ENCODE measurements at places on chromosomes 12 and 14.

DNA sequence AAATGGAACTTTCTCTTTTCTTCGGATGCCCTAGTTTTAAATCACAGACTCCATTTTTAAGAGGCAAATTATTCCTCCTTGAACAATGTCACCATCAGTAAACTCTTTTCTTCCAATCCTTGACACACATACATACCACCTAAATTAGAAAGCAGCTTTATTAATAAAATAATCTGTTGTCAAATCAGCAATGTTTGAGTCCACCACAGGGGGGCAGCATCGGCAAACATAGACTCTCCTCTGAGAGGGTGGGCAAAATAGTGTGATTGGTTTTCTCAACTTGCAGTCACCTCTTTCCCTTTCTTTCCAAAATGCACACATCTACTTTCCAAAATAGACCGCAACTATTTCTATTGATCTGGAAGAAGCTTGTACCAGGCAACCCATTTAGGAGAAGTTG, 438.4 kb upstream of the OR4E1 start:
- DNase-seq: peak; percentile 52

GRCh38 chr12:31363831-31364230, 37.9 kb upstream of the SINHCAF start:
- no peak for DNase-seq

DNA sequence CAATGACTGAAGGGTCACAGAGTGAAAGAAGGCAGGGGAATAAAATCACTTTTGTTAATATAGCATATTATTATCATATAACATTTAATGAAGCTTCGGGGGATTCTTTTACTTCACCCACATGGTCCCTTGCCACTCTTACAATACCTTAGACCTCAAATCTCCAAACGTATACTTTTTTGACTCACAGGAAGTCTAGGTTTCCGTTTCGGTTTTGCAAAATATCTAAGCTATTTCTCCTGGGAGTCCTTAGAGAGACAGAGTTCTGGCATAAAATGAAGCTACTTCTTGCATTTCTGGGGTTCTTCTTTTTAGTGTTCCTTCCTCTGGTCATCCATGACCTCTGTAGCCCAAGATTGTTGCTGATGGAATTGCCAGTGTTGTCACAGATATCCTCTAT, 590.5 kb upstream of the ATP2B1 start:
- DNase-seq: no peak

- DNase-seq: no peak
These were observed 957.5 kb downstream of the SLC6A15 start for GRCh38 chr12:83954956-83955601.

DNA sequence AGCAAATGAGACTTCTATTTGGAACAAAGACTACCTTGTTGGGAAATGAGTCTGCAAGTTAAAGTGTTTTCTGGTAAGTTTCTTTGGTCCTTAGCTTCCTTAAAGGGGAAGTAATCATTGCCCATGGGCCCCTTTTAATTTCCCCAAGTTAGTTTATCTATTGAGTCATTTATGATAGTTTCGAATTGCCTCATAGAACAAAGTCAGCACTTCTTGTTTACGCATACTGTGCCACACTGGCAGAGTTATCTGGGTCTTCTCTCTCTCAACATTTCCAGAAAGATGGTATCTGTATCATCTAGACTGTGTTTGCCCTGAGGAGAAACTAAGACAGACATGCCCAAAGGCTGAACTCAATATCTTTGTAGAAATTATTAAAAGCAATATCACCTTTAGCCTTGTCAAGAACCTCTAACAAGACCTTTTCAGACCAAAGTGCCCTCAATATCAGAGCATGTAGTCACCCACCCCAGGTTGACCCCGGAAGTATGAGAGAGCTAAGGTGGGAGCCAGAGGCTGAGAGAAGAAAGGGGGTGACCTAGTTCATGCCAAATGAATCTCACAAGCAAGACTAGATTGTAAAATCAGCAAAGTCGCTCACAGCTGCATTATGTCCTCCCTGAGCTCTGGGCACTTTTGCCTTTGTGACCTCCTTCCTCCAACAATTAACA, 40.0 kb downstream of the GPR65 start:
- DNase-seq: no peak

DNA sequence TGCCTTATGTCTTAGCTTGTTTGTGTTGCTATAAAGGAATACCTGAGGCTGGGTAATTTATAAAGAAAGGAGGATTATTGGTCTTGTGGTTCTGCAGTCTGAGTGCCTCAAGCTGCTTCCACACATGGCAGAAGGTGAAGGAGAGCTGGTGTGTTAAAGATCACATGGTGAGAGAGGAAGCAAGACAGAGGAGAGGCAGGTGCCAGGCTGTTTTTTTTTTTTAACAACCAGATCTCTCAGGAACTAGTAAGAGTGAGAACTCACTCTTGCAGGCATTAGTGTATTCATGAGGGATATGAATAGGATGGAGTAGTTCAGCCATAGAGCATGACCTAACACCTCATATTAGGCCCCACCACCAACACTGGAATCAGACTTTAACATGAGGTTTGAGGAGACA, 123.4 kb downstream of the CMAS start:
- no peak for DNase-seq
